ENCODE measurements at places on chromosomes 2 and 18.
A peak's percentile ranks its signal among the peaks of the same experiment; 100 is the strongest.

GRCh38 chr2:190641469-190641868 lies 7.4 kb upstream of the NAB1 start:
- DNase-seq, result no peak

GRCh38 chr18:21448299-21448698 lies 152.2 kb downstream of the ESCO1 start:
- DNase-seq, result no peak

DNA sequence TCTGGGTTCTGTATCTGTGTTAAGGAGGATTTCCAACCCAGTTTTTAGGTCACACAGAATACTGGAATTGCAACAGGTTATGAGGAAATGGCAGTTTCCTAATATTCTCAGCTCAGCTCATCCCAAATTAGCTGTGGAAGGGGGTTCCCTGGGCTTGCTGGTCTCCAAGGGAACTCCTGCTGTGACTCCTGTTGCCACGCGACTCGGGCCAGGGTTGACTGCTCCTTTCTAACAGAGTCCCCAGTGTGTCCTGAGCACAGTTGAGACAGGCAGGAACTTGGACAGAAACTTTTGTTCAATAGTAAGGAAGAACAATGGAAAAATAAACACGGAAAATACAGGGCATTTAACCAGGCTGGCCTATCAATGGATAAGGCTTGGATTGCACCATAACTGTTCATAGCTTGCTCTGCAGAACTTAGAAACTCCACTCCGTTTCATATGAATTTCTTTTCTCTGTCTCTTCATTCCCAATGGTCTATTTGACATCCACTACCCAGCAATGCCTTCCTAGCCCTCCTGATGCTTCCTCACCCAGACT lies 3.8 kb upstream of the ROCK2 start:
- DNase-seq, result no peak

GRCh38 chr18:32383050-32383819 lies 87.4 kb downstream of the GAREM1 start:
- peak; percentile 56 for DNase-seq

DNA sequence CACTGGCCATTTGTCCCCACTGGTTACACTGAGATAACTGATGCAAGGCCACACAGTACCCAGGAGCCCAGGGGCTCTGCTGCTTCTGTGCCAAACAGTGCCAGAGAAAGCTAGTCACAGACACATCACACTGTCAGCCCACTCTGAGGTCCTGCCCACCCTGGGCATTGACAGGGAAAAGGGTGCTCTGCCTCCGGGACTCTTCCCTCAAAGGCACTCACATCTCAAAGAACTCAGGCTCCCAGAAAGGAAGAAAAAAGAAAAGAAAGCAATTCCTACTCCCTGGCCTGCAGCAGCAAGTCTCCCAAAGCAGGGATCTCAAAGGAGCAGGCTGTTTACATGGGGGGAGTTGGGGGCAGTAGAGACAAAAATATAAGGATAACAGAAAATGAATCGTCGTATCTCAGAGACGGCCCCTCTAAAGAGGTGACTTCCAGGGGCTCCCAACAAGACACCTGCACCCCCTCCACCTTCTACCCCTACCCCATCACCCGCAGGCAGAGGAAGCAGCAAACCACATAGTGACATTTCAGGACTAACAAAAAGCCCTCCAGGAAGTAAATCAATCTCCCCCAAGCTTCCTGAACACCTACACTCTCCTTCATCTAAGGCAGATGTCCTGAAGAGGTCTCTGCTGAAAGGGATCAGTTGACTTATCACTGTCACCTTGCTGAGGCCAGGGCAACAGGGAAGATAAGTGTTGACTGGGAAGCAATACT lies 247.6 kb downstream of the TNS1 start:
- no peak for DNase-seq

GRCh38 chr2:229244975-229245374 lies 26.1 kb downstream of the PID1 start:
- no peak for DNase-seq

DNA sequence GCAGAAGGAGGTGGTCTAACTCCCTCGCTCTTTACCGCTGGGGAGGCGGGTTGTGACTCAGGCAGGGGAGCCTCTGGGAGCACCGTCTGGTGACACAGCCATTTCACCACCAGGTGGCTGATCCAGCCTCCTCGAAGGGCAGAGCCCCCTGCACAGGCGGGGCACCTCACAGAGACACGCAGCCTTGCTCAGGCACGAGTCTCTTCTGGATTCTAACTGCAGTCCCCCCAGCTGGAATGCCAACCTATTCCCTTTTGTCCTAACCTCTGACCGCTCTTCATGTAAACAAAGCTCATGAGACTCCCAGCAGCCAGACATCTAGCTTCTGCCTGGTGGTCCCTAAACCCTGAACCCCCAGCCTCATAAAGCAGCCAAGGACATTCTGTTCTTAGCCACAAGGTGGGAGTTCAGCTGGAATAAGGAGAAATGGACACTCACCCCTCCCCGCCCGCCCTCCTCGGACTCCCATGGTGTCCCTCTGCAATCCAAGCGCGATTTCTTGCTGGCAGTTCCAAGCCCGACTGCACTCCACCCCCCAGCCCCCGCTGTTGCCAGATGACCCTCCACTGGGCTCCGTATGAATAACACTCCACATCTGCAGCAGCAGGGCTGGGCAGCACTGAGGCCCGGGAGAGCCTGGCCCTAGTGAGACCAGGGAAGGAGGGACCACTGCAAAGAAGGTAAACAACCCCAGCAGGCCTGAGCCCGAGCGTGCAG lies 84.3 kb downstream of the TNS1 start:
- DNase-seq, result no peak

Data from RKO (cell line).